ENCODE measurements at places on chromosomes 7 and 10.

DNA sequence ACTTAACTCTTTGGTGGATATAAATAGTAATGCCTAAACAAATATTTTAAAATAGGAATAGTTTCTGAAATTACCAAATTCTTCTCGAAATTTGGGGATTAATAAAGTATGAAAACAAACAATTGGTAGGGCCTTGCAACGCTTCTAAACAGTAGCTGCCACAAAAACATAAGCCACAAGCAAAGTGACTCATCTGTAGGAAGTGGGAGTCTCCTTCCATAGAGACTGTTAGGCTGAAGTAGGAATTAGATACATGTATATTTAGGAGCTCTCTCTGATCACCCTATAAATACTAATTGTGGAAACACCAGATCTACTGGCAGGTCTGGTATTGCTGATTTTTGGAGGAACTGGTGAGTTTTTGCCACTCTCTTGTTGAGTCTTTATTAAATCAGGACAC is 5.7 kb upstream of the LMOD2 start:
- DNase-seq, result no peak

DNA sequence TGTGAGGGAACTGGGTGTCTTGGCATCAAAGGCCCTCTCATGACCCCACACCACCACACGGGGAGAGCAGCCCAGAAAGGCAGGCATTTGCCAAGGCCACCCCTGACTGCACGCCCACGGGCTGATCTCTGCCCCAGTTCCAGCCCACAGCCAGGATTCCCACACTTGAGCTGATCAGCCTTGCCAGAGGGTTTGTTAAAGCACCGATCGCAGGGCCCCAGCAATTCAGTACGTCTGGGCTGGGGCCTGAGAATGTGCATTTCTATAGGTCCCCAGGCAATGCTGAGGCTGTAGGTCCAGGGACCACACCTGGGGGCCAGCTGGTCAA is 103.9 kb downstream of the TNS3 start:
- DNase-seq, result no peak

DNA sequence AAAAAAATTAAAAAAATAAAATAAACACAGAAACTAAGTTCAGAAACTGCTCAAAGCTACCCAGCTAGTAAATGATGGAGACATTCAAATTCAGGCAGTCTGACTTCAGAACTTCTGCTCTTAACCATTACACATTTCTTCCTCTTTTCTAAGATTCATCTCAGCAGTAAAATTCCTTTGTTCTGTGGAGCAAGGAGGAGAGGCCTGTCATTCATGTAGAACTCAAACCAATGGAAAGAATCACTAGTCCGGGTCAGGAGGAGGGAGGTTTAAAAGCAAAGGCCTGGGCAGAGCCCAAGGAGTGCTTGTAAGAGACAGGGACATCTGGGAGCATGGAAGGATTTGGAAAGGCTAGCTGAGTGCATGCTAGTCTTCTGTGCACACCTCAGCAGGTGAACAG is 37.9 kb upstream of the DNAJB12 start:
- DNase-seq, result no peak

DNA sequence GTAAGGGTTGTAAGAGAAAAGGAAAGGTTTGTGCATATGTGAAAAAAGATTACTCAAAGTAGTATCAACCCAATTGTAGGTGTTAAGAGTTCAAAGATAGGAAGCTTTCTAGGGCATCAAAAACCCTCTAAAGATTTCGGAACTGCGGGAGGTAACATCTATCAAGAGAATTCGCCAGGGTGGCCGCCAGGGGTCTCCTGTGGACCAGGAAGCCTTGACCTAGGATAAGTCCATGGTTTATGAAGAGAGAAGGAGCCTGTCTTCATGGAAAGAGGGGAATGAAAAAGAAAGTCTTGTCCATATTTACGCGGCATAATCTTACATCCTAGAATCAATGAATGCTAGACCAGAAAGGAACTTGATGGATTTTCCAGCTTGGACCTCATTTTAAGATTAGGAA is 140.7 kb upstream of the CALCR start:
- DNase-seq, result no peak

- DNase-seq, result no peak
Observed at GRCh38 chr10:23056186-23056579, 39.2 kb upstream of the MSRB2 start.
